ENCODE measurements at places on chromosomes 3 and 15.

DNA sequence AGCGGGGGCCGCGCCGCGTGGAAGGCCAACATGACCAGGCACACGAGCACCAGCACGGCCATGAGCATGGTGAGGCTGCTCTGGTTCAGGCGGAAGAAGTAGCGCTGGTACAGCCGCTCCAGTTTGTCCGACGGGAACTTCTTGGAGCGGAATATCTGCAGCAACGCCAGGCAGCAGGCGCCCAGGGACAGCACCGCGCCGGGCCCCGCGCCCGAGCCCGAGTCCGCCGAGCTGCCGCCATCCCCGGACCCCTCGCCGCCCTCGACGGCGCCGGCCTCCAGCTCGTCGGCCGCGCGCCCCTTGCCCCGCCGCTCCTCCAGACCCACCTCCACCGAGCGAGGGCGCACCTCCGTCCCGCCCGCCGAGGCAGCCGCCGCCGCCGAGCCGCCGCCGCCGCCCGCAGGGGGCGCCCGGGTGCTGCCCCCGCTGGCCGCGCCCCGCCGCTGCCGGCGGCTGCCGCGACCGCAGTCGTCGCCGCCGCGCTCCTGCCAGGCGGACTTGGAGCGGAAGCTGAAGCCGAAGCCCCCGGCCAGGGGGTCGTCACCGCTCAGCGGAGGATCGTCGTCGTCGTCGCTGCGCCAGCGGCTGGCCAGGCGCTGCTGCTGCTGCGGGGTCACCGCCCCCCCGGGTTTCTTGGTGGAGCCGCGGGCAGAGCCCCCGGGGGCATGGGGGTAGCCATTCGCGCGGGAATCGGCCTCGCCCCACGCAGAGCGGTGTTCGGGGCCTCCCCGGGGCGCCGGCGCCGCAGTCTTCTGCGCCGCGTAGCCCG lies 957 bp downstream of the ADCY5 start:
- peak; percentile 64 for DNase-seq
- peak overlapping the region; percentile 56 for H3K4me3 ChIP-seq
- no peaks in the 10 kb centered on the region for H3K36me3 ChIP-seq
- H3K27me3 ChIP-seq, result no peaks in the 10 kb centered on the region

GRCh38 chr3:37052860-37053259 lies 59.5 kb downstream of the MLH1 start:
- H3K27ac ChIP-seq, result no peak overlapping the region
- no peaks in the 10 kb centered on the region for H3K27me3 ChIP-seq
- H3K4me1 ChIP-seq, result peaks cover 4% of the 10 kb centered on the region
- peaks cover 92% of the 10 kb centered on the region for H3K36me3 ChIP-seq
- no peak overlapping the region for H3K4me3 ChIP-seq
- DNase-seq, result no peak

GRCh38 chr15:71242292-71242691 lies 127.0 kb downstream of the THSD4 start:
- no peaks in the 10 kb centered on the region for H3K27me3 ChIP-seq
- H3K4me3 ChIP-seq, result no peak overlapping the region
- peaks cover 9% of the 10 kb centered on the region for H3K4me1 ChIP-seq

DNA sequence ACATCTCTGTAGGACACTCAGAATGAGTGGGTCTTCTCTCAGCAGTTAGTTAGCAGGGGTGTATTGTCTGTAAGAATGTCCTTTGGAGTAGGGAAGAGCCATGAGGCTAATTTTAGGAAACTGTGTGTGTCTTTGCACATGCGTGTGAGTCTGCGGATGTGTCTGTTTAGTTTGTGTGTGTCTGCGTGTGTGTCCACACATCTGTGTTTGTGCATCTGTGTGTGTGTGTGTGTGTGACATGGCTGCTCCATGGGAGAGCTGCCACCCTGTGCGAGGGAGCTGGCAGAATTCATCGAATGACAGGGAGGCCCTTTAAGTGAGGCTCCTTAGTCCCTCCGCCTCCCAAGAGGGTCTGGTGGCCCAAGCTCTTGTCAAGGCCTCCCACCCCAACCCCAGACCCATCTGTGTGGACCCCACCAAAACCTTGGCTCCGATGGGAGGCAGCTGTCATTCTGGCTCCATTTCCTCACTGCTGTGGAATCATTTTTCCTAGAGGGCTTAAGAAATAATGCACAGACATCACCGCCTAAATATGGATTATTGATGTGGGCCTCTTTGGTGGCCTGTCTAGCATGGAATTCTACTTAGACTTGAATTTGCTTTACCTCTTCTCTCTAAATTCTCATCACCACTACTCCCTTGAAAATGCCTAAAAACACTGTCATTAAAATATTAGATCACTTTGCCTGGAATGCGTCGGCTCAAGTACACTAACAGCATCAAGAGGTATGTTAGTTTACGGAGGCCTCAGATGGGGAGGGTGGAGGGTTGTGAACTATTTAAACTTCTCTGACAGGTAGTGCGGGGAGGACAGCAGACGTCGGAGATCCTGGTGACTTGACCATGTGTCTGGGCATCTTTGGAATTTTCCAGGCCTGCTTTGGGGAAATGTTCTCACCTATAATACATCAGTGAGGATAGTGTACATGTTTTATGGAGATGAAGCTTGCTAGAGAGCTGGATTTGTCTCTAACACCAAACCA lies 9.4 kb downstream of the ESYT3 start:
- H3K36me3 ChIP-seq, result no peaks in the 10 kb centered on the region
- no peaks in the 10 kb centered on the region for H3K4me1 ChIP-seq
- H3K4me3 ChIP-seq, result no peak overlapping the region
- no peaks in the 10 kb centered on the region for H3K27me3 ChIP-seq
- peak; percentile 9 for DNase-seq

All from Peyer's patch (tissue), 4 donors.